A549 treated with CpdA at 1 μM for 4 hours (cell line): ENCODE measurements at places on chromosomes 16 and 17. TPM values are rescaled to one million over a fixed set of nuclear protein-coding genes. Genes with fewer than 3 reads are reported as not detected.

The CLUH gene
- total RNA-seq: 93.9 to 123 TPM (median 111 TPM) in 5 replicates

The CIBAR2 gene
- not detected in 5 replicates for total RNA-seq

The TRAP1 gene
- total RNA-seq: 112 to 140 TPM (median 133 TPM) in 5 replicates

The ARL5C gene
- total RNA-seq: not detected in 5 replicates

The PRAC1 gene
- not detected in 5 replicates for total RNA-seq

The GGT6 gene
- not detected in 5 replicates for total RNA-seq

The SOST gene
- total RNA-seq: 0.05 TPM in 1 of 5 replicates, not detected in the others

The TMC6 gene
- total RNA-seq: 8.5 to 11.4 TPM (median 10.5 TPM) in 5 replicates

The ABCC3 gene
- 114 to 159 TPM (median 130 TPM) in 5 replicates for total RNA-seq

The NDUFAF8 gene
- 98.7 to 229 TPM (median 216 TPM) in 5 replicates for total RNA-seq

The FBXW10 gene
- 0.96 to 1.9 TPM (median 1.2 TPM) in 5 replicates for total RNA-seq

The TEKT5 gene
- 0.05 to 0.27 TPM in 2 of 5 replicates, not detected in the others for total RNA-seq

The FAAP100 gene
- total RNA-seq: 18.0 to 28.3 TPM (median 23.3 TPM) in 5 replicates

The USB1 gene
- total RNA-seq: 96.6 to 105 TPM (median 101 TPM) in 5 replicates

The CCDC43 gene
- 25.4 to 44.0 TPM (median 29.1 TPM) in 5 replicates for total RNA-seq

The CRYM gene
- total RNA-seq: 1.3 to 2.3 TPM (median 1.9 TPM) in 5 replicates

The DNAAF8 gene
- 1.3 to 2.3 TPM (median 2.0 TPM) in 5 replicates for total RNA-seq

The BANP gene
- 16.2 to 22.1 TPM (median 19.5 TPM) in 5 replicates for total RNA-seq

The PABPN1L gene
- total RNA-seq: not detected in 5 replicates

The SMG1 gene
- total RNA-seq: 15.8 to 24.4 TPM (median 22.5 TPM) in 5 replicates

The TP53TG3F gene
- 0.13 to 0.27 TPM (median 0.24 TPM) in 3 of 5 replicates, not detected in the others for total RNA-seq

The GAS7 gene
- total RNA-seq: 0.21 to 0.57 TPM (median 0.43 TPM) in 5 replicates

The RCVRN gene
- total RNA-seq: 0.08 TPM in 1 of 5 replicates, not detected in the others

The DOC2B gene
- total RNA-seq: 0.36 to 0.95 TPM (median 0.79 TPM) in 5 replicates

The RGS11 gene
- 3.7 to 5.5 TPM (median 4.1 TPM) in 5 replicates for total RNA-seq

The AKAP10 gene
- 17.6 to 21.3 TPM (median 20.7 TPM) in 5 replicates for total RNA-seq

The DDX5 gene
- 586 to 1,065 TPM (median 610 TPM) in 5 replicates for total RNA-seq

The FOXN1 gene
- total RNA-seq: 0.02 to 0.20 TPM (median 0.04 TPM) in 3 of 5 replicates, not detected in the others

The MYO1C gene
- total RNA-seq: 112 to 136 TPM (median 131 TPM) in 5 replicates

The HOXB8 gene
- 7.1 to 9.6 TPM (median 8.0 TPM) in 5 replicates for total RNA-seq

The KRTAP16-1 gene
- not detected in 5 replicates for total RNA-seq

The PITPNM3 gene
- 1.7 to 2.4 TPM (median 1.9 TPM) in 5 replicates for total RNA-seq

The ARL6IP1 gene
- total RNA-seq: 273 to 527 TPM (median 295 TPM) in 5 replicates

The CES3 gene
- 1.7 to 2.3 TPM (median 2.0 TPM) in 5 replicates for total RNA-seq

The MTSS2 gene
- total RNA-seq: 32.0 to 41.3 TPM (median 40.4 TPM) in 5 replicates

The RAMP2 gene
- 0.65 to 1.3 TPM (median 0.99 TPM) in 5 replicates for total RNA-seq

The PROCA1 gene
- 1.0 to 2.2 TPM (median 1.3 TPM) in 5 replicates for total RNA-seq

The ACAP1 gene
- 1.9 to 7.2 TPM (median 3.1 TPM) in 5 replicates for total RNA-seq

The COA3 gene
- 118 to 141 TPM (median 138 TPM) in 5 replicates for total RNA-seq

The TEDC2 gene
- 18.3 to 23.7 TPM (median 21.3 TPM) in 5 replicates for total RNA-seq

The SLFN14 gene
- not detected in 5 replicates for total RNA-seq

The RAP1GAP2 gene
- total RNA-seq: 12.7 to 19.2 TPM (median 17.3 TPM) in 5 replicates

The MYL4 gene
- 0.15 TPM in 1 of 5 replicates, not detected in the others for total RNA-seq

The TBC1D3K gene
- not detected in 5 replicates for total RNA-seq

The NPIPB13 gene
- total RNA-seq: 2.2 to 2.9 TPM (median 2.5 TPM) in 5 replicates

The FBXO39 gene
- not detected in 5 replicates for total RNA-seq

The SBK1 gene
- total RNA-seq: 0.22 to 0.38 TPM (median 0.32 TPM) in 5 replicates

The CASKIN2 gene
- 8.6 to 12.2 TPM (median 9.9 TPM) in 5 replicates for total RNA-seq

The SMIM36 gene
- not detected in 5 replicates for total RNA-seq

The YBX2 gene
- total RNA-seq: 0.45 to 0.97 TPM (median 0.60 TPM) in 4 of 5 replicates, not detected in the other
